ENCODE measurements at places on chromosomes 13 and 19. TPM values are rescaled to one million over a fixed set of nuclear protein-coding genes. Genes with fewer than 3 reads are reported as not detected.
A peak's percentile ranks its signal among the peaks of the same experiment; 100 is the strongest.

- DNase-seq: no peak
Measured at GRCh38 chr19:12680034-12680433, 1.6 kb downstream of the DHPS start.

DNA sequence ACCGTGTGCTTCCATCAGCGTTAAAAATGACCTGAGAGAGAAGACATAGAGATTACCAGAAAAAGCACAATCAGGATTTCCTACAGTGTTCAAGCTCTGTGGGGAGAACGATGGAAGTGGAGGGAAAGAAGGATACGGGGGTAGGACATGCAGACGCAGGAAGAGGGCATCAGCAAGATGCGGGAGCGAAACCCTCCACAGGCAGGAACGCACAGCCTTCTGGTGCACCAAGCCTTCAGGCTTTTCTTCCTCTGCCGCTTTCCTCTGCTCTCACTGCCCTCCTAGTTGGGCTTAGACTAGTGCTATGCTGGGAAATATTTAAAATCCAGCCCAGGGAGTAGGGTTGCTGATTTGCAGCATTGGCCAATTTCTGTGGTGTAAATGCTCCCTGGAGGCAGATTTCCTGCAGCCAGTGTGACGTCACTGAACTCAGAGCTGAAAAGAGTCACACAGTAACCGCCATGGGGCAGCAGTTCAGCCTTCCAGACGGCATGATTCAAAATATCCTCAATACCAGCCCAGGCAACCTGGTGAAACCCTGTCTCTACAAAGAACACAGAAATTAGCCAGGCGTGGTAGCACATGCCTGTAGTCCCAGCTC lies 205.1 kb upstream of the SOX1 start:
- DNase-seq: no peak

DNA sequence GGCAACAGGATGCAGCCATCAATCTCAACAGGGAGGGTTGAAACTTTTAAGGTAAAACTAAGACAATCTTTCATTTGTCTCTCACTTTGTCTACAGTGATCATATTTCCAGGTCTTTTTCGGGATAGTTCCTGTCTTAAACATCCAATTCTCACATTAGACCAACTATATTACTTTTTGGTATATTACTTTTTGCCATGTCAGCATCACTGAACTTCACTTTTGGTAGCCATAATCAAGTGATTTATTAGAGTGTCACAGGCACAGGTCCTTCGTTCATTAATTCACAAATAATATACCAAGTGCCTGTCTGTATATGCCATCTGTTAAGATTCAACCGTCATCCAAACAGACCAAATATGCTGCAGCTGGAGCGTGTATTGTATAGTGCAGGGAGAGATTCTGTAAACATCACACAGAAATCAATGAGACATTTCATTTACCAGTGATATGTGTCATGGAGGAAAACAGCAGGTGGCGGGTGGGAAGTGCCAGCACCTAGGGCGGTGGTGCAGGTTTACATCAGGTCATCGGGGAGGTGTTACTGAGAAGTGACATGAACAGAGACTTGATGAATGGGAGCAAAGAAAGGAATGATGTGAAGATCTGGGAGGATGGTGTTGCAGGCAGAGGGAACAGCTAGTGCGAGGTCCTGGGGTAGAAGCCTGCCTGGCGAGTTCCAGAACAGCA lies 24.9 kb downstream of the ARHGEF7 start:
- DNase-seq: no peak

DNA sequence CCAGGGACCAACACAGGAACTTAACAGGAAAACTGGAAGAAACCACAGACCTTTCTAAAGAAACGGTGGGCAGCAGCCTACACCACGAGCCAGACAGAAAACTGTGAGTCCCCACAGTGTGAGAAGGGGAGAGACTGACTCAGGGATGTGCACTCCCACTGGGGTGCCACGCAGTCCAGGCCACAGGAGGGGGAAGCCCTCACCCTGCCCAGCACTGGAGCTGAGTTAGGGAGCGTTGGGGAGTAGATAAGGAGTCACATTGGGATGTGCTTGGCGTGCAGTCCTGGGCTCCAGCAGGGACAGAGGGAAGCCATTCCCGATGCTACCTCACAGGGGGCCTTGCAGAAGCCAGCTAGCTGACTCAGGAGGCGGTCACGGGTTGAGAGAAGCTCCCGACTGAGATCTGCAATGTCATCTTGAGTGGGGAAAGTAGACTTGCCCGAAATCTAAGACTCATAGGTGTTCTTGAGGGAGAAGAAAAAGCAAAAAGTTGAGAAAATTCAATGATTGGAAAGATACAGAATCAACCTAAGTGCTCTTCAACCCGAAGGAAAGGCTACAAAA lies 17.3 kb downstream of the SIGLEC8 start:
- no peak for DNase-seq

GRCh38 chr13:110046811-110047210 lies 260.1 kb downstream of the COL4A1 start:
- no peak for DNase-seq

DNA sequence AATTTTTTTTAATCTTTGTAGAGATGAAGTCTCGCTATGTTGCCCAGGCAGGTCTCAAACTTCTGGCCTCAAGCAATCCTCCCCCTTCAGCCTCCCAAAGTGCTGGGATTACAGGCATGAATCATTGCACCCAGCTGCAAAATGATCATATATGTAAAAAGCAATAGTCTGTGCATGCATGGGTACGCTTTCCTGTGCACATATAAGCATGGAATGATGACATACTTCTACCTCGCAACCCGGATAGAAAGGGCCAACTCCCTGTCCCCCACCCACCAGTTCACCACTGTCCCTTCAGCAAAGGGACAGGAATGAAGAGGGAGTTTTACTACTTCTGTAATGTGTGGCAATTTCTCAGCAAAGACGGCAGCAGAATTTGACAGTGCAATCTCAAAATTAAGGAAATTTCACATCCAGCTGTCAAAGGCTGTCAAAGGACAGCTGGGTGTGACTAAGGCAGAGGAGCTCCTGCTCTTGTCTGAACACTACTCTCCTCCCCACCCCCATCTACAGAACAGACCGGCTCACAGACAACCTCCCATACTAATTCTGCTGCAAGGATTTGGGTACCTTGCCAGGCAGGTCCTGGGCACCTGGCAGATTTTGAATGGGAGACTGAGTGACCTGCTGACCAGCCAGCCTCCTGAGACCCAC lies 95.6 kb downstream of the TSHZ3 start:
- DNase-seq: no peak

GRCh38 chr19:45395821-45396617 lies 8.8 kb downstream of the PPP1R13L start:
- no peak for DNase-seq

DNA sequence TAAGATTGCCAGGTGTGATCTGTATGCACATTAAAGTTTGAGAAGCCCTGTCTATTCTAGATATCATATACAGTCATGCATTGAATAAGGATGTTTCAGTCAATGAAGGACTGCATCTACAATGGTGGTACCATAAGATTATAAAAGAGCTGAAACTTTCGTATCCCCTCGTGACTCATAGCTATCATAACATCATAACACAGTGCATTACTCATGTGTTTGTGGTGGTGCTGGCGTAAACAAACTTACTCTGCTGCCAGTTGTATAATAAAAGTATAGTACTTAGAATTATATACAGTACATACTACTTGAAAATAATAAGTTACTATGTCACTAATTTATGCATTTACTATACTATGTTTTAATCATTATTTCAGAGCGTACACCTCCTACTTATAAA lies 489.3 kb downstream of the GPC6 start:
- DNase-seq: no peak

DNA sequence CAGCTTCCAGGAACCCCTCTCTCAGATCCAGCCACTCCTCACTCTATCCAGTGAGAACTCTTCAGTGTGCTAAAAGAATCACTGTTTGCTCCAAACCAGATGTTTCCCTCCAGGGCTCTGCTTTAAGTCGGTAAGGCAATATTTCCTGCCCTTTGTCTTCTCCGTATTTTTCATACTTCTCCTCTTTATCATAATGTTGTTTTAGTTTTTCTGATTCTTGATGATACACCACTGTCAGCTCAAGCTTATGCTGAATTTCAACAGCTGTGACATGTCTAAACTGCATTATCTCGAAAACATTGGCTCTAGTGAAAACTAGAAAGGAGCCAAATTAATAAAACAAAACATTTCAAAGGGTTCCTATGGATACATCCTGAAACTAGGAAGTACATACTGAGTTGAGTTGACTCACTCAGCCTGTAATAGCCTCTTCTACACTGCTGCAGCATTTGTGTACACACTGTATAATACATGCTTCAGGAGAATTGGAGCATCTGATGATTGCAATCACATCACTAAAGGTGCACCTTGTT lies 39.8 kb downstream of the GPR180 start:
- no peak for DNase-seq

GRCh38 chr13:105497597-105497996 lies 1037.9 kb downstream of the EFNB2 start:
- DNase-seq: no peak

- DNase-seq: no peak
Measured at GRCh38 chr19:19480688-19481087, 34.7 kb downstream of the TSSK6 start.

DNA sequence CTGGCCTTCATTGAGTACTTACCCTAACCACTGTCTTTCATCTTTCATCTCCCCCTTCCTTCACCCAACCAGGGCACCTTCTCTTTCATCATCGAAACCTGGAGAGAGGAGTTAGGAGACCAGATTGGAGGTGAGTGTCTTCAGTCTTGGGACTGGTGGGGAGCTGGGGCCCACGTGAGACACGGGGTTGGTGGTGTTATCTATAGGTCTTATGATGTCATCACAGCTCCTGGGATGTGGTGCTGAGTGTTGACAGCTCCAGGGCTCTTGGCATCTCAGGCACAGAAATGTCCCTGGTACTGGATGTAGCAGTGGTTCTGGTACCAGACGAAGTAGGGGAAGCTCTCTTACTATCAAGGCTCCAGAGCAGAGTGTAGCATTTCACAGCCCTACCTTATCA lies 1.8 kb downstream of the DLL3 start:
- DNase-seq: no peak

DNA sequence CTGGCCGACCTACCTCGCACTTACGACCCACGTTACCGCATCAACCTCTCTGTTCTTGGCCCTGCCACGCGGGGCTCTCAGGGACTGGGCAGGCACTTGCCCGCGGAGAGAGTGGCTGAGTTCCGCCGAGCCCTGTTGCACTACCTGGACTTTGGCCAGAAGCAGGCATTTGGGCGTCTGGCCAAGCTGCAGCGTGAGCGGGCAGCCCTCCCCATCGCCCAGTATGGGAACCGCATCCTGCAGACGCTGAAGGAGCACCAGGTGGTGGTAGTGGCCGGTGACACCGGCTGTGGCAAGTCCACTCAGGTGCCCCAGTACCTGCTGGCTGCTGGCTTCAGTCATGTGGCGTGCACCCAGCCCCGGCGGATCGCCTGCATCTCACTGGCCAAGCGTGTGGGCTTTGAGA lies 4.2 kb downstream of the DHX34 start:
- DNase-seq: no peak

DNA sequence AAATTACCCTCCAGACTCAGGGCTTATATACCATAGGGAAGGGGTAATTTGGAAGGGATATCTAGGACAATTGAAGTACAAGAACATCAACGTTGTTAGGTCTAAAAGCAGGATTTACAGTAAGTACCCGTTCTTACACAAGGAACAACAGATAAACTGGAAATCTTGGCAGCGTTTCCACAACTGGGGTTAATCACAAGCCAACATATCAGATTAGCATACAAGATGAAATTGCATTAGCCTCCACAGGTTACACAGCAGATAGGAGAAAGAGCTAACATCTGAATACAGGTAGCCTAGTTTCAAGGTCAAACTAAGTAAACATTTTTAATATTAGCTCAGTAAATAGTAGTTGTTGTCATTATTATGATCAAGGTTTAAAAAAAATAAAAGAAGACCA lies 1214.0 kb upstream of the PCDH20 start:
- no peak for DNase-seq

GRCh38 chr19:40612831-40613689 lies 11.9 kb downstream of the LTBP4 start:
- DNase-seq: peak; percentile 67

GRCh38 chr19:18488403-18488723 lies 33.5 kb downstream of the ELL start:
- no peak for DNase-seq

- no peak for DNase-seq
Measured at GRCh38 chr13:47005756-47006414, 109.0 kb upstream of the HTR2A start.

- no peak for DNase-seq
Measured at GRCh38 chr13:86464193-86464592, 665.0 kb upstream of the SLITRK6 start.

DNA sequence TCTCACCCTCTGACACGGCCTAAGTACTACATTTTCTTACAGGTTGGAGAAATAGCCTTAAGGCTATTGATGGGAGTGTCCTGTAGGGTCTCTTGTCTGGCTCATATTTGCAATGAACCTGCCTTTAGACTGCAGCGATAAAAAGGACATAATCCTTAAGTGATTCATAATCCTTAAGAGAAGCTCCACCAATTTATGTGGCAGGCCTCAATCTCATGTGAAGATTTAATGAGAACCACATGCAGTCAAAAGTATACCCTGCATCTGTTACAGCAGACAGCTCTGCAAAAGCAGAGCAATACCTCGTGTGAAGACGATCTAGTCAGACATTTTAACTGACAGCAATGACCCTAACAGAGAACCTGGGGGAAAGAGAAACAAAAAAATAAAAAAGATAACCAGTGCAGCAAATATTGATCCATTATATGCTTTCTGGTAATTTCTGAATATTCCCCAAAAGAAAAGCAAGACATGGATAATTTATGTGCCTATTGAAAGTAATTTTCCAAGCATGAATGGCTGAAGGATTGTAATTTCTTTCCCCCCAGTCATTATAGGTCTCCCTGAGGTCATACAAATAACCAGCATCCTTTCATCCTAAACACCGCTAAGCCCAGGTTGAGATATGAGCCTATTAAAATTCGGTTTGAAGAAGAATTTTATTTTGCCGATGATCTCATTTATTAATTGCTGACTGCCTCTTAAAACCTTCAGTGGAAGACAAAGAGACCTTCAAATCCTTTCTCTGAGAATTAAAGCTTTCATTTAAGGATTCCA lies 321.8 kb upstream of the NBEA start:
- no peak for DNase-seq

GRCh38 chr19:38523319-38523718 lies 89.8 kb downstream of the RYR1 start:
- DNase-seq: no peak

DNA sequence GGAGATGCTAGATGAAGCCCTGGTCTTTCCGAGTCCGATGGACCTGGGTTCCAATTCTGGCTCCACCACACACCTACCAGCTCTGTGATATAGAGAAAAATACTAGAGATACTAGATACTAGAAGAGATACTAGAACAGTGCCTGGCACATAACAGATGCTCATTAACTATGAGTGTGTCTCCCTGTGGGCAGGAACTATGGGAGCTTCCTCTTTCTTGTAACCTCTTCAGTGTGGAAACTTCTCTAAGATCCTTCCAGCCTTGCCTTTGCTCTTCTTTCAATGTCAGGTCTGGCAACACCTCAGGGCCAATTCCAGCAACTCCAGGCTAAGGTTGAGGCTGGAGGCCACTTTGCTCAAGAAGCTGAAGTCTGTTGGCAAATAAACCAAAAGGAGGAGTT lies 143.9 kb downstream of the KATNAL1 start:
- no peak for DNase-seq

The UNC13A gene
- 0.29 TPM for total RNA-seq

The EPSTI1 gene
- 16.9 TPM for total RNA-seq

The ZNF573 gene
- 2.3 TPM for total RNA-seq

The ZNF154 gene
- total RNA-seq: 1.0 TPM

The GPR18 gene
- total RNA-seq: 2.1 TPM

The RFPL4AL1 gene
- not detected for total RNA-seq

The FAM124A gene
- total RNA-seq: 2.1 TPM

The KIR2DL1 gene
- total RNA-seq: not detected

The MBD3L2 gene
- not detected for total RNA-seq

Data from uterus (tissue), 4 donors.